Putamen (tissue), 1 donor: ENCODE measurements at places on chromosomes 2 and 18.

GRCh38 chr2:120111193-120111592 is 98.3 kb downstream of the EPB41L5 start:
- DNase-seq = no peak

GRCh38 chr18:3328532-3328931 is 66.6 kb downstream of the MYL12B start:
- no peak for DNase-seq

DNA sequence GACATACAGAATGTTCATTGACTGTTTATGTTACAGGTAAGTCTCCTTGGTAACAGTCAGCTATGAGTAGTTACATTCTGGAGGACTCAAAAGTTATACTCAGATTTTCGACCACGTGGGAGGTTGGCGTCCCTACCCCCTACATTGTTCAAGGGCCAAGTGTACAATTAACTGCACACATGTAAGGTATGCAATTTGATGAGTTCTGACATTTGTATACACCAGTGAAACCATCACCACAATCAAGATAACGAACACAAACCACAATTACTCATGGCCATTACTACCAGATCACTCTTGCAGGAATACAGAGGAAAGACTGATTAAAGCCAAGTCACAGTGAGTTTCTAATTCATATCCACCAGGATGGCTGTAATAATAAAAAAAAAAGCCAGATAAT is 39.6 kb upstream of the LDLRAD4 start:
- DNase-seq = no peak

DNA sequence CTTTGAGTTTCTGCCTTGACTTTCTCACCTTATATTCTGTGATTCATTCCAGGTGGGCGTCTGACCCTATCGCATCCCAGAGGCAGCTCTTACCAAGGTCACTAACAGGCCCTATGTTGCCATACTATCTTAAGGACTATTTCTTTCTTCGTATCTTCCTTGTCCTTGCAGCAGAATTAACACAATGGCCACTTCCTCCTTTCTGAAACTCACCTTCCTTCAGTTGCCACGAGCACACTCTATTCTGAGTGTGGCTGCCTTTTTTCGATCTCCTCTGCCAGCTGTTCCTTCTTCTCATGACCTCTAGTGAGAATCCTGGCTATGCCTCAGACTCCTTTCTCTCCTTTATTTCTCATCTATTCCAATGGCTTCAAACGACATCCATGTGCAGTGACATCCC is 160.4 kb upstream of the CCDC195 start:
- no peak for DNase-seq

DNA sequence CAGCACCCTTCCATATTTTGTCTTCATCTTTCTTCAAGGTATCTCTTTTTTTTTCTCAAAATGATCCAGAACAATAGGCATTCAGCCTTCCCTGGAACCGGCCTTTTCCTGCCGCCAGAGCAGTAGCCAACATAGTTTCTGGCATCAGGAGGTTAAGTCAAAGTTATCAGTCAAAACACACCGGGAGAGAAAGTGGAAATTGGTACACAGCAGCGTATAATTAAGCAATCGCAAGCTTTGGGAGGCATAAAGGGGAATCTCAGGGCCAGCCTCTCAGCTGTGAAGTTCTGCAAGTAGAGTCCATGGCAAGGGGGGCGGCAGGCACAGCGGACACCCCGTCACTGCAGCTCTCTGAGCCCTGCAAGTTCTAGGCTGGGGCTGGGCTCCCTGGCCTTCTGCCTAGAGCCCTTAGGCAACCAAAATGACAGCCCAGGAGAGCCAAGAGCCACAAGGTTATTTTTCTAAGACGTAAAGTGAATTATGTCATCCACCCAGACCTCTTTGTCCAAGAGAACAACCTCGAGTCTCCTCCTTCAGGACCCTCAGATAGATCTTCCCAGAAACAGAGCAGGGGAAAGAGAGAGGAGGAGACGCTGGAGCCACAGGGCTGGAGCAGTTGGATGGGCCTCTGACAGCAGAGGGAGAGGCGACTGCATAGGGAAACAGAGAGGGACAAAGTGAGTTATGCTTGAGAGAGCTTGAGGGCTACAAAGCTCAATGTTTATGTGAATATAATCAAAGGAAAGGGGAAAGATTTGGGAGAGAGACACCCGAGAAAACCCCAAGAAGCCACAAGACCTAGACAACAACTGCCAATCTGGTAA is 114.7 kb downstream of the BCL2L11 start:
- no peak for DNase-seq

GRCh38 chr2:156907806-156908205 is 349.7 kb upstream of the GALNT5 start:
- DNase-seq = no peak

GRCh38 chr2:25341011-25341727 is 556 bp downstream of the DNMT3A start:
- no peak for DNase-seq

DNA sequence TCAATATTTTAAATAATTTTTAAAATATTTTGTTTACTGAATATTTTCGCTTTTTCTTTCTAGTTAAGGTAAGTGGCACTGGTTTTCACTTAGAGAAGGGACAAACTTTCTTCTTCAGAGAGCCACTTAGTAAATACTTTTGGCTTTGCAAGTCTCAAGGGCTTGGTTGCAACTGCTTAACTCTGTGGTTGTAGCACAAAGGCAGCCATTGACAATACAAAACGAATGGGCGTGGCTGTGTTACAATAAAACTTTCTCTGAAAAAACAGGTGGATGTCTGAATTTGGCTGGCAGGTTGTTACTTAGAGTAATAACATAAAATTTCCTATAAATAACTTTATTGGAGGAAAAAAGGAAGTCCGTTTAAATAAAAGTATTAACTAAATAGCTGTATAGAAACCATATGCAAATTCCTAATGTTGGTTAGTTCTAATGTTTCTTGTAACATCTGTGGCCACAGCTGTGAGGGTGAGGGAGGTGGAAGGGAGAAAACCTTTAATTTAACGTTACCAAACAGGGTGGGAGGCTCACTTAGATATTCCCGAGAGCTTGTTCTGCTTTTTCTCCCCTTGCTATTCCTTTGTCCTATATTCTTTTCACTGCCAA is 62.4 kb upstream of the TNP1 start:
- DNase-seq = no peak

DNA sequence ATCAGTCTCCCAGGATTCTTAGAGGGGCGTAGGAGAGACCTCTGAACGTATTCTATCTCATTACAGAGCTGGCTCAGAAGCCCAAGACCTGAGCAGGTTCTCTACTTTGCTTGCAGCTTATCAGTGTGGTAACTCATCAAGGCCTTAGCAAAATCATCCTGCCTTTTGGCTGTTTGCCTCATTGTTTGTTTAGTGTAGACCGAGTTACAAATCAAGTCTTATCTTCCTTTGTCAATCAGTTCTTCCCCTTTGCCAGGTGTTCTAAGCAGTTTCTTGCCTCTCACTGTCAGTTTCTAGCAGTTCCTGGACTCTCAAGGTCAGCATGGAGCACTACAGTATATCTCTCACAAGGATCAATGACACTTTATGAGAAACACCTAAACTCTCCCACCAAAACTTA is 30.9 kb upstream of the NAB1 start:
- DNase-seq = no peak

DNA sequence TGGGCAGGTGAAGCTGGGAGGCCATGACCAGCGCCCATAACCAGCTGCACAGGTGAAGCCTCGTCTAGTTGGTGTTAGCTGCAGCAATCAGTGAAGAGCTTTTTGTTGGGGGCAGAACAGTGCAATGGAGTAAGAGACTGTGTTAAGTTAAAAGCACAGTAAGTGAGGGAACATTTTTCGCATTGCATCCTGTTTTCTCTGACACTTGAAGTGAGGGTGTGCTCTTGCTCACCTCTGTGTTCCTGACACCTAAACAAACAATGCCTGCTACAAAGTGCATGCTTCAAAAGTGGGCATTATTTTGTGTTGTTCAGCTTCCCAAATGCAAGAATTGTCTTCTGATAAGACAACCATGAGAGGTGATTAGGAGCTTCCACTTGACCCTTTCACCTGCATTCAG is 324.0 kb upstream of the ACVR2A start:
- DNase-seq = no peak

- DNase-seq = no peak
These were observed 210.2 kb downstream of the MC4R start for GRCh38 chr18:60162388-60162787.

DNA sequence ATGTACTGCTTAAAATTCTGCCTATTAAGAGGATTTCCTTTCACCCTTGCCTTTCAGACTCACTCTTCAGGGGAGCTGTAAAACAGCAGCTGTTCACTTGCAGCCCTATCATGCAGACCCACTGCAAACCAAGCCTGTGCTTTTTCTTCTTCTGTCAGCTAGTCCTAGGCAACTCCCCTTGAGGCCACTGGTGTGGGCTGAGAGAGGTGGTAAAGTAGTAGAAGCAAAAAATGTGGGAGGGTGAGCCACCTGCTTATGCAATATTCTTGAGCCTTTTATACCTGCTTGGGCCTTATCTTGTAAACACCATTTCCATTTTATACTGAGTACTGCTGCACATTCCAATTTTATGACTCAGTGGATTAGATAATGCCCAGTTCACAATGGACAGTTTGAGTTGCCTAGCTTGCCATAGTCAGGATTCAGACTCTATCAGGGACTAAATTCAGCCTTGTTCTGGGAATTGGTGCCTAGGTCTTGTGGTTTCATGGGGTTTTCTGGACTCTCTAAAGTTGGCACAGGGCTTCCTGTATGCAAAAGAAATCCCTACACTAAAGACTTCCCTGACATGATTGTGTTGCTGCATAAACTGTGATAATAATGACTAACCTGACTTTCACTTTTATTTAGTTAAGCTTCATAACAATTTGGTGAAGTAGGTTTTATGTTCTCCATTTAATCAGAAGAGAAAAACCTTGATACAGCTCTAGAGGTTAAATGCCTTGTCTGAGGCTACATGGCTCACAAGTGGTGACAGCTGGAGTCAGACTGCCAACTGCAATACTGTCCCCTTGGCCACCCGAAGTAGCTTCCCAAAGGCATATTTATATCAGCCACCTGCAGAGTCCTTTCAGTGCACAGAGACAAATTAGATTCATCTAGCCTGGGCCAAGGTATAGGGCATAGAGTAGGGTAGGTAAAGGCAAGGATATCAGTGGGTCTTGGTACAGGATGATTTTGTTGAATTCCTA is 47.4 kb upstream of the KDM3A start:
- DNase-seq = no peak

DNA sequence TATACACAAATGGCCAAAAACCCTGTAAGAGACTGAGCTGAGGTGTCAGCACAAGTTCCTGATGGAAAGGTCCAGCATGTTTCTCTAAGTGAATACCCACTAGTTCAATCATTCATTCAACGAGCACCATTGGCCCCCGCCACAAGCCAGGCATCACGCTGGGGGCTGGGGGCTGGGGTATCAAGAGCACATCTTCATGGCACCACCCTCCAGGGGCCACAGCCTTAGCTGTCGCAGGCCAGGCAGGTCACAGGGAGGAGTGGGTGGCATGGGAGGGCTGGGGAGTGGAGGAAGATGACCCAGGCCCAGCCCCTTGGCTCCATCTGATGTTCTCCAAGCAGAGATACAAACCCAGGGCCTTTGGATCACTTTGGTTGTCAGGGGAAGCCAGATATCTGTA is 97.9 kb downstream of the ACKR3 start:
- DNase-seq = no peak

DNA sequence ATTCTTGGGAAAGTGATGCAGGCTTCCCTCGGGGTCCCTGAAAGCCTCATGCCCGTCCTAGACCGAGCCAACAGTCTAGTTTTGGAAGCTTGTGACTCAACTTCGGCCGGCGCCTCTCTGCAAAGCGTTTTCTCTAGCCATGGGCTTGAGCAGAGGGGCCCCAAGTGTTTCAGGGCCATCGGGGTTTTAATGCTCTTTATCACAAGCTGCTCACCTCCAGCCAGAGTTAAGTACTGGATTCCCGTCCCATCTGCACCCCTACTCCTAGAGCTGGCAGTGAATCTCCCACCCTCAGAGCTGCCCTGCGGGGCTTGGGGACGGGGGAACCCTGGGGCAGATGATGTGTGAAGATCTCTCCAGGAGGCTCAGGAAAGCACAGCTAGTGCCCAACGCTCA is 7.3 kb downstream of the RAX start:
- DNase-seq = no peak

GRCh38 chr2:19806131-19806530 is 95.7 kb downstream of the TTC32 start:
- DNase-seq = no peak

GRCh38 chr2:31434911-31435310 is 20.4 kb upstream of the XDH start:
- DNase-seq = no peak

DNA sequence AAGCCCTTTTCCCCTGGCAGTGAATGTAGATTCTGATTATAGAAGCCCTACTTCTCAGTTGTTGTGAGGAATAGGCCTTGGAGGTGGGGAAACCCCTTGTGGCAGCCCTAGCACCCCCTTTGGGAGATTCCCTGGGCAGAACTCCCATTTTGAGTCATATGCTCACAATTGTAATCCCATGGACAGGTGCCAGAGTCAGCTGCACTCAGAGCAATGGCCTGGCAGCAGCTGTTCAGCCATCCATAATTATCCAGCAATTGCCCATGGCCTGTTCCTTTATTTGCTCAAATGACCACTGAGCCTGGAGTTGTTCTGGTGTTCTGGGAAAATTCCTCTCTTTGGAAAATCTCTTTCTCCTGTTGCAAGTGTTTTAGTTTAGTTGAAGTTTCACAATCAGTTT is 71.7 kb downstream of the PTRHD1 start:
- peak; percentile 93 for DNase-seq

GRCh38 chr2:67772216-67773170 is 290.3 kb downstream of the C1D start:
- DNase-seq = no peak

DNA sequence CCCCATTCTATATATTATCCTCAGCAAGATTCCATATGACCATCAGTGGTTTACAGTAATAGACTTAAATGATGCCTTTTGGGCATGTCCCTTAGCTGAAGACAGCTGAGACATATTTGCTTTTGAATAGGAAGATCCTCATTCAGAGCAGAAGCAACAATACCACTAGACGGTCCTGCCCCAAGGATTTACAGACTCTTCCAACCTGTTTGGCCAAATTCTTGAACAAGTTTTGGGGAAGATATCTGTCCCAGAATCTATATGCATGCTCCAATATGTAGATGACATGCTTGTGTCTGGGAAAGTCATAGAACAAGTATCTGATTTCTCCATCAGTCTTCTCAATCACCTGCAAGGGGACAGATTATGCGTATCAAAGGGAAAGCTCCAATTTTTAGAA is 137.1 kb upstream of the RMP24 start:
- no peak for DNase-seq

DNA sequence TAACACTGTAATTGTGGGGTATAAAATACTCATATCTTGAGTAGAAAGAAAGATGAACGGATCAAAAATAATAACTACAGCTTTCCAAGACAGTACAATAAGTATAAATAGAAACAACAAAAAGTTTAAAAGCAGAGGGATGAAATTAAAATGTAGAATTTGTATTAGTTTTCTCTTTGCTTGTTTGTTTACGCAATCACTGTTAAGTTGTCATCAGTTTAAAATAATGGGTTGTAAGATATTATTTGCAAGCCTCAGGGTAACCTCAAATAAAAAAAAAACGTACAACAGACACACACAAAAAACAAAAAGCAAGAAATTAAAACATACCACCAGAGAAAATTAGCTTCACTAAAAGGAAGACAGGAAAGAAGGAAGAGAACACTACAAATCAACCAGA is 18.0 kb upstream of the ABCB11 start:
- DNase-seq = no peak

GRCh38 chr2:172147944-172148650 is 45.4 kb upstream of the DLX2 start:
- DNase-seq = no peak
